ENCODE measurements at places on chromosomes 2 and 18.

GRCh38 chr18:54675076-54675475 is 84.0 kb downstream of the DYNAP start:
- no peak for DNase-seq

GRCh38 chr2:168029071-168029470 is 218.3 kb downstream of the STK39 start:
- DNase-seq = no peak

GRCh38 chr2:191804766-191805165 is 42.1 kb downstream of the CAVIN2 start:
- no peak for DNase-seq

DNA sequence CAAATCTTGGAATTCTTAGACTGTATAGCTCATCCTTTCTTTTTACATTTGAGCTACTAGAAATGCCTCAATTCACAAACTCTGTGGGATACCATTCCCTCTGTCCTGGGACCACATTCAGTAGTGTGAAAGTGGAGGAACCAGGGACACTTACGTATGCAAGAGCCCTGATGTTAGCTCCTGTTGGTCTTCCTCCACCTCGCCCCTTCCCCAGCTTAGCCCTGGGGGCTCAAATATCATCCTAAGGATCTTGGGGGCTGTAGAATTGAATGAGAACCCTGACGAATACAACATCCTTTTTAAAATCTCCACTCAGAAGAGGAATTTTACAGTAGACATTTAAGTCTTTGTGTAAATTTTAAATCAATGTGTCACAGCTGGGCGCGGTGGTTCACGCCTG is 65.2 kb upstream of the RAPH1 start:
- DNase-seq = no peak

GRCh38 chr2:128391679-128392078 is 73.0 kb upstream of the HS6ST1 start:
- no peak for DNase-seq

DNA sequence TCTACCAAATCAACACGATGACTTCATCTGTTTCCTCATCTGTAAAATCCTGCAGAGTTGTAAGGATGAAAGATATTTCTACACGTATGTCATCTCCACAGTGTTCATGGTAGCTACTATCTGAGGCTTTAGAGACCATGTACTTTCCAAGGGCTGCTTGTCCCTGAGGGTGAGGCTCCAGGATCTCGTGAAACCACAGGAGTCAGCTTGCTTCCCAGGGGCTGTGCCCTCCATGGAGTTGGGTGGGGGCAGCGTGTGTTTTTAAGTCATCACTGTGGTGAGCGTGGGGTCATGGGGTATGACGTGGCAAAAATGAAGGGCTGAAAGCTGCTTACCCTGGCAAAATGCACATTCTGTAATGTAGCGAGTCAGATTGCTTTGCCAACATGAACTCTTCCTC is 81.6 kb downstream of the ASAP2 start:
- DNase-seq = no peak

DNA sequence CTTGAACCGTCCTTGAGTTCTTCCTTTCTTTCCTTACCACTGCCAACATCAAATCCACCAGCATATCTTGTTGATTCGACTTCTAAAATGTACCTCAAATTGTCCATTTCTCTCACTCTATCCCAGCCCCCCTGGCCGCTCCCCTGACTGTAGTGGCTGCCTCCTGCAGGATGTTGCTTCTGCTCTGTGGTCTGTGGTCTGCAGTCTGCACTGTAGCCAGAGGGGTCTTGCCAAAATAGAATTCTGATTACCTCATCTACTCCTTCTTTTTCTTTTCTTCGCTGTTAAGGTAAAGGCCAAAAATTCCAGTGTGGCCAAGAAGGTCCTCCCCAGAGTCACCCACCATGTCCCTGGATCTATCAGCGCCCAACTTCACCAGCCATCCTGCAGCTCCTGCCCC is 79.5 kb upstream of the ALPP start:
- no peak for DNase-seq

DNA sequence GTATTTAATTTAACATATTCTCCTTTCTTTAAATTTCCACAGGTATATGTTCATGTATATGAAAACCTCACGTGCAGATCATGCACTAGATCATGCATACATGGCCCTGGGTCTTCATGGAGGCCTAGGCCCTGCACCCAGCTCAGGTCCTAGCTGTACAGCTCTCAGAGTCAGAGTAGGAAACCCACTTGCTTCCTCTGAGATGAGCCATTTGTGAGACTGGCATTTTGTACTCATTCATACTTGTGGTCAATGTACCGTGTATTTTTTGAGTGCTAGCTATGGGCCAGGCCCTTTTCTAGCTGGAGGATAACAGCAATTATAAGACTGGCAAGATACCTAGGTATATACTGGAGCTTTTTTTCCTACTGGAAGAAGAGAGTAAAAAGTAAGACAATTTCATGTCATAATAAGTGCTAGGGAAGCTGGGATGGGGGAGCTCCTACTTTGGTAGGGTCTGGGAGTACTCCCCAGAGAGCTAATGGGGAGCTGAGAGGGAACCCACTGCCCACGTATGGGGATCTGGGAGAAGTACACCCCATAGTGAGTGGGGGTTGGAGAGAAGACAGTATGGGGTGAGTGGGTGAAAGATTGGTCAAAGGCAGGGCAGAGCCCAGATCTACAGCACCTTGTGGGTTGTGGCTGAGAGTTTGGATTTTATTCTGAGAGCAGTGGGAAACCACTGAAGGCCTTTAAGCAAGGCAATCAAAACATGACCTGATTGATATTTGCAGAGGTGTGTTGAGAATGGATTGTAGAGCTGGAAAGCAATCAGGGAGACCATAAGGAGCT is 72.0 kb downstream of the POLE4 start:
- DNase-seq = no peak

- no peak for DNase-seq
Measured at GRCh38 chr18:25456334-25457010, 104.5 kb upstream of the ZNF521 start.

DNA sequence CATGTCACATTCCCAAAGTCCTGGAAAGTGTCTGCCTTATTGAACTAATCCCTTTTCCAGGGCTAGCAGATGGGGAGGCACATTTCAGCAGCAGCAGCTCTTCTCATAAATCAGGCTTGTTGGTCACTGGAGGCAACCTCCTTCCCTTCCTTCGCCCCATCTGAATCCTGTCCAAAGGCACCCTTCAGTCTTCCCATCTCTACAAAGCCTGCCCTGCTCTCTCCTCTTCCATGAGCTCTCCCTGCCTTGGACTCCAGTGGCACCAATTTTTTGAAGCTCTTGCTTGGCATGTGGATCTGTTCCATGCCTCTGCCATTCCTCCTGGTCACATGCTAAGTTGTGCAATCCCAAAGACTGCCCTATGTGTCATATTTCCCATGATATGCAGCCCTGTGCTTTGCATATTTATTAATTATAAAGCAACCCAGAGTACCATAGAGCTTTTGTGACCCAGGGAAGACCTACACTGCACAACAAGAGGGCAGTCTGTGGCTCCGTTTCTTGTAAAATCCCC is 70.3 kb downstream of the ANTXR1 start:
- no peak for DNase-seq

DNA sequence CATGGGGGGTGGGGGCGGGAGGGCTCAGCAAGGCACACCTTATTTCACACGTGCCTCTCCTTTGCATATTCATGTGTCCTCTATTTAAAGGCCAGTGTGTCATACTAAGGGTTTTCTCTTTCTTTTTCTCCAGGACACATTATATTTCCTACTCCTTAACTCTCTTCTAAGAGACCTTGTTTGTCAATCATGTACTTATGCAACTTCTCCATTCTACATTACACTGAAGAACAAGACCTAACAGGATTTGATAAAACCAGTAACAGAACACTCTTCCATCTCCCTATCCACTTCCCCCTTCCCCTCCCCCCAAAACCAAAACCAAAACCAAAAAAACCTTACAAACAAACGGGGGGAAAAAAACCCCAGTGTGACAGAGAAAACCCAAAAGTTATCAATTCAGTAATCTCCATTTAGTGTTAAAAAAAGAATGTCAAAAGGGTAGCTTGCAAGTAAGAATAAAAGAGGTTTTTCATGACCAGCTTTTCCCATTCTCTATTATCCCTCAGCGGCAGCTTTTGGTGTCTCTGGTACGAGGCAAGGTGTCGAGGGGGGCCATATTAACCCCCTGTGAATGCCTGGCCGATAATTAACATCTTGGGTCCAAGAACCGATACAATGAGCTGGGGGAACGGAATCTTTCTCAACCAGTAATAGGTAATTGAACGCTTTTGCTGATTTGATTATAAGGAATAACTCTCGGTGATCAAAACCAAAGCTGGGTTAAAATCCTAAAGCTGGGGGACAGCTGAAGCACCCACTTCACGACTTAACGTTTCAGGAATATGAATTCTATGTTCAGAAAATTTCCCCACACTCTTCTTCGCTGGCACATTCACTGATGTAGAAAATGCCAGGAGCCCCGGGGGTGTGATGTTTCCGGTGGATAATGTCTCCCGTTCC is 191.0 kb upstream of the TCF4 start:
- DNase-seq = peak; percentile 9

- DNase-seq = peak; percentile 95
Measured at GRCh38 chr18:13137670-13138419, 80.7 kb upstream of the LDLRAD4 start.

Data from T-helper 2 cell (primary cell).